Smooth muscle cell of trachea (primary cell): ENCODE measurements at places on chromosomes 7 and 10. TPM values are rescaled to one million over a fixed set of nuclear protein-coding genes. Genes with fewer than 3 reads are reported as not detected.

Gene UPK3BL2
- 0.99 and 1.9 TPM in 2 replicates for total RNA-seq

Gene GRM3
- total RNA-seq = not detected in 2 replicates

Gene ACSM6
- not detected in 2 replicates for total RNA-seq

Gene CDHR3
- total RNA-seq = 11.2 and 12.9 TPM in 2 replicates

Gene MMP21
- 0.17 TPM in 1 of 2 replicates, not detected in the other for total RNA-seq

Gene TEX36
- 0.44 TPM in 1 of 2 replicates, not detected in the other for total RNA-seq

Gene RBM33
- total RNA-seq = 25.0 and 33.5 TPM in 2 replicates

Gene DPYSL4
- 1.3 and 4.2 TPM in 2 replicates for total RNA-seq

Gene HOXA7
- not detected in 2 replicates for total RNA-seq

Gene DLG5
- 46.1 and 75.8 TPM in 2 replicates for total RNA-seq

Gene COL26A1
- total RNA-seq = not detected in 2 replicates

Gene WNT8B
- not detected in 2 replicates for total RNA-seq
